ENCODE measurements at places on chromosomes 5 and 9.

- DNase-seq: peak; percentile 37
Measured at GRCh38 chr5:9713356-9713755, 83.2 kb upstream of the TAS2R1 start.

GRCh38 chr5:174775081-174775480, 50.7 kb downstream of the MSX2 start:
- no peak for DNase-seq

DNA sequence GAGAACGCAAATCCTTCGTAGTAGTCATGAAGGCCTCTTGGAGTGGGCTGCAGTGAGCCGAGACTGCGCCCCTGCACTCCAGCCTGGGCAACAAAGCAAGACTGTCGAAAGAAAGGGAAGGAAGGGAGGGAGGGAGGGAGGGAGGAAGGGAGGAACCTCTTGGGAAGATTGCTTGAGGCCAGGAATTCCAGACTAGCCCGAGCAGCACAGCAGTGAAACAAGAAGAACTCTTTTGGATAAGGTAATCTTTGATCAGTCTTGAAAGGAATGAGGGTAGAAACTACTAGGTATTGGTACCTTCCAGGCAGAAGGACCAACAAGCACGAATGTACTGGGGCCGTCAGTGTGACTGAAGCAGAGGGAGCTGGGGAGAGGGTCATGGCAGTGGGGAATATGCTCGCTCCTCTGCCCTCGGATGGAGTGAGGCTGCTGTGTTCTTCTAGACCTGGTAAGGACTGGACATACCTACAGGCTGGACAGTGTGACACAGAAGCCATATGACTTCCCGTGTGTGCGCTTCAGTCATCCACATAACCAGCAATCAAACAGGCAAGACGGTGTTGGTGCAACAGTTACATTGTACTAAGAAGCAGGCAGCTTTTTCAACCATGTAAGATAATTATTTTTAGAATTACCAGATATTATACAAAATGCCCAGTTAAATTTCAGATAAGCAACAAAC, 45.2 kb downstream of the P4HA2 start:
- peak; percentile 28 for DNase-seq

DNA sequence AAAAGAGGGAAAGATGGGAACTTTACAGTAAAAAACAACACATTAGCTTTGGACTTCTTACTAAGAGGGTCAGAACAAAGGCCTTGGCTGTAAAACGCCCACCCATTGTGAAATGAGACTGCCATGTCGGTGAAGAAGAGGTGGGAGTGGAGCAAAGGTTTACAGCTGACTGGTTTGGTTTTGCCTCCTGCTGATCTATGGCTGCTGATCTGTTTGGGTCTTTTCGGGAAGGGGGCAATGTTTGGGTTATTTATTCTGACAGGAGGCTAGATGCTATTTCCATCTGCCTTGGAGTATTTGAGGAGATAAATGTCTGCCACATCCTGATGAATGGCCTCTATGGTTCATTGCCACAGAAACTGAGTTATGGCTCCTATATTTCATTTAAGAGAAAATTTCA, 408.7 kb downstream of the TLE4 start:
- no peak for DNase-seq

DNA sequence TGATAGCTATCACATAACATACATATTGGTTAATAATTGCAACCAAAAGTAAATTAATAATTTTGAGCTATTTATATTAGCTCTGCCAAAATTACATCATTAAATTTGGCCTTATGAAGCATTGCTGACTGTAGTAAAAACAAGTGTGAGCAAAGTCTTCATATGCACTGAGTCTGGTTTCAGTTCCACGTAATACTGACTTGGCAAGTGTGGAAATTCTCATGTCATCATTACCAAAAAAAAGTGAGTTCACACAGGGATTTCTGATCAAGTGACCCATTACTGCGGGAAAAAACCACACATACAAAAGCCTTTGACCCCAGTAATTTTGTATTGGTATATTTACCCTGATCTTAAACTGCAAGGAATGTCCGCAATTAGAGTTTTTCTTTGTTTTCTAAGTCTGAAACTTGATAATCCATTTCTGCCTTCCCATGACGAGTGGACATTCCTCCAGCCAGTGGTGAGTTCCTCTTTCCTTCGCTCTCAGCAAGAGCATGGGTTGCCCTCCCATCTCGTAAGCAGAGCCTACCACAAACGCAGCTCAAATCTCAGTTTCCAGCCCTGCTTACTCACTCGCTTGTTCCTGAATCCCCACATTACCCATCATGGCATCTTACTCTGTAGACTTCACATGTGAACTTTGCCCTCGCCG, 220.2 kb upstream of the DMRT1 start:
- no peak for DNase-seq

DNA sequence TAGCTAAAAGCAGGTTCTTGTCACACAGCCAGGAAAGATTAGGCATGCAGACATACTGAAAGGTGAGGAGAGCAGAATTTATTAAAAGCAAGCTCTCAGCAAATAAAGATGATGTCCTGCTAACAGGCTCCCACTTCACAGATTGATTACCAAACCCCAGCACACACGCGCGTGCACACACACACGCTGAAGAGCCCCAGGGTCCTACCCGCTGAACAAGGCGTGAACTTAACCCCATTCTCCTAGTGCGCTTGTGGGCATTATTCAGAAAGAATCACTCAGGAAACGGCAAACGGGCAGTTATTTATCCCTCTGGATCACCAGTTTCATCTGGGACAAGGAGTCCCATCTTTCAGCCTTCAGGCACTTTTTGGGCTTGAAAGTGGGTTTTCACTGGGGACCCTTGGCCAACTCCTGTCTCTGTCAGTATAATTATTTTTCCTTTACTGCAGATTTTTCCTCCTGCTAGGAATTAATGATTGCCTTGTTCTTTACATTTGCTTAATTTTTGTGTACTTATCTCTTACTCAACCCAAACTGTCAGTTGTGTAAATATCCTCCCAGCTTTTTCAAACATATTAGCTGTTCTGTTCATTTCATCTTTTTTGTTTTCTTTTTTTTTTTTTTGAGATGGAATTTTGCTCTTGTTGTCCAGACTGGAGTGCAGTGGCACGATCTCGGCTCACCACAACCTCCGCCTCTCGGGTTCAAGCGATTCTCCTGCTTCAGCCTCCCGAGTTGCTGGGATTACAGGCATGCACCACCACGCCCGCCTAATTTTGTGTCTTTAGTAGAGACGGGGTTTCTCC, 92.6 kb downstream of the RIC1 start:
- DNase-seq: no peak

DNA sequence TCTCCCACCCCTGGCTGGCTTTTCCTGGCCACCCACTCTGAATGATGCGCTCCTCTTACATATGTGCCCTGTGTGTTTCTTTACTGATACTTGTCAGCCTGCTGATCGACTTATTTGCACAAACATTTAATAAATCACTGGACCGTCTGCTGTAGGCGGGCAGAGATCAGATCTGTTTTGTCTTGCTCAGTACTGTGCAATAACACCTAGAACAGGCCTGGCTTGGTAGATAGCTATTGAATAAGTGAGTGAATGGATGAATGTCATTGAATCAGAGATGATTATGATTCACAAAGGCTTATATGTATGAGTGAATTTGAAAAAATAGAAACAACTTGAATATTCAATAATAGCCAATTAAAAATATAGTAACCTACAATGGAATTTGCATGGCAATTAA, 165.1 kb downstream of the RGS3 start:
- DNase-seq: no peak

GRCh38 chr9:133074111-133074651, 12.4 kb downstream of the CEL start:
- DNase-seq: peak; percentile 88

- DNase-seq: peak; percentile 43
Measured at GRCh38 chr9:77305622-77306400, 128.5 kb downstream of the VPS13A start.

GRCh38 chr5:4050203-4050602, 454.6 kb downstream of the IRX1 start:
- DNase-seq: no peak

GRCh38 chr5:109006129-109006528, 258.4 kb downstream of the FER start:
- DNase-seq: no peak

DNA sequence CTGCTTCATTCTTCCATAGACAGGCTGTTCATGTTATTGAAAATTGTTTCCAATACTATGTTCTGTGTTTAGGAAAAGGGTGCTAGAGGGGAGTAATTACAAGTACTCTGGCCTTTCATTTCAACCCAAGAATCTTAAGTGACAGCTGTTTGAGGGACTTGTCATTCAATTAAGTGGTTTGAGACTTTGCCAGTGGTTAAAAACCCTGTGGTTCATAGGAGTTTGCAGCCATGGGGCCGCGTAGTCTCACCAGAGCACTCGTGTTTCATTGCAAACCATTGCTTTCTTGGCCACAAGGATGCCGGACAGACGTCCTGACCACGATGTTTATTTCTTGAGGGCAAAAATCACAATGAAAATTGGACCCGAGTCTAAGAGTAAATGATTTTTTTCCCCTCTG, 248.8 kb downstream of the NNT start:
- DNase-seq: no peak

DNA sequence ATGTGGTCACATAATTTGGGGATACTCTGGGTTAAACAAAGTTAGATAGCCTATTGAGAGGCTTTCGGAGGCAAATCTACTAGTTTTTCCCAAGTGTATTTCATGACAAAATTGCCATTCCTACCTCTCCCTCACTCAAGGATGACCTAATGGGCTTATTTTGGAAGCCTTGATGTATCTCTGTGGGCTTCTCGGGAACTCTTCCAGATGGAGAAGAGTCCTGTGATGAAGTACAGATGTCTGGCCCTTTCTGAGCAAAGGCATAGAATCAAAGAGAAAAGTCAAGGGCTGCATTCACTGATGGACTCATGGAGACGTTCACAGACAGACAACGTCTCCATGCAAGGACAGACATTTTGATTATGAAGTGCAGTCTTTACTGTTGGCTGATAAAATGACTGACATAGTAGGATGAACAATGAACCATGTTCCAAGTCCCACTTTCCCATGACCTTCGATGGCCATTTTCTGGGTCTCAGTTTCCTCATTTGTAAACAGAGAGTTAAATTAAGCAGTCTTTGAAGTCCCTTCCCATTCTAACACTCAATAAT, 347.2 kb upstream of the CD180 start:
- DNase-seq: no peak

- DNase-seq: no peak
Measured at GRCh38 chr5:80216096-80216495, 39.8 kb downstream of the SERINC5 start.
